Kidney epithelial cell (primary cell): ENCODE measurements at places on chromosomes 12 and 14. TPM values are rescaled to one million over a fixed set of nuclear protein-coding genes. Genes with fewer than 3 reads are reported as not detected.

TMTC1 gene
- total RNA-seq, result 1.6 and 1.8 TPM in 2 replicates

DNA sequence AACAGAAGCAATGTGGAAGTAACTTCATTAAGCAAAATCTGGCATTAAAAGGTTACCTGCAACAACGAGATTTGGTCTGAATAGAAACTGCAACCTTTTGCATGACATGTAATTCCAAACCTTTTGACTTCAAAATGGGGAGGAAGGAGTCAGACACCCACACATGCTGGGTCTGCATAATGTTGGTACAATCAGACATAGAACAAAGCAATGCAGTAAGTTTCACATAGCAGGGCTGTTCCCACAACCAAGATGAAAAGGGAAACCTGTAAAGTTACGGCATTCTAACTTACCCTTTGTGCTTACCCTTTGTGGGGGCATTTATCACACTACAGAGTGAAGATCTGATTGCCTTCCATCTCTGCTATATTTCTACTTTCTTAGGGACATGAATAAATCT, 10.1 kb upstream of the SLC35F4 start:
- DNase-seq, result no peak

DNA sequence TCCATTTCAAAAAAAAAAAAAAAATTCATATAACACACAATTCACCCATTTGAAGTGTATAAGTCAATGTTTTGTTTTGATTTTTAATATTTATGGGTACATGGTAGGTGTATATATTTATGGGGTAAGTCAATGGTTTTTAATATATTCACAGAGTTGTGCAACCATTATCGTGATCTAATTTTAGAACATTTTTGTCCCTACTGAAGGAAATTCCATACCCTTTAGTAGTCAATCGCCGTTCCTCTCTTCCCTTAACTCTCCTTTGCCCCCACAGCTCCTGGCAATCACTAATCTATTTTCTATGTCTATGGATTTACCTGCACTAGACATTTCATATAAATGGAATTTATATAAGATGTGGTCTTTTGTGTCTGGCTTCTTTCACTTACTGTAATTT, 92.8 kb downstream of the TRAFD1 start:
- no peak for DNase-seq

DNA sequence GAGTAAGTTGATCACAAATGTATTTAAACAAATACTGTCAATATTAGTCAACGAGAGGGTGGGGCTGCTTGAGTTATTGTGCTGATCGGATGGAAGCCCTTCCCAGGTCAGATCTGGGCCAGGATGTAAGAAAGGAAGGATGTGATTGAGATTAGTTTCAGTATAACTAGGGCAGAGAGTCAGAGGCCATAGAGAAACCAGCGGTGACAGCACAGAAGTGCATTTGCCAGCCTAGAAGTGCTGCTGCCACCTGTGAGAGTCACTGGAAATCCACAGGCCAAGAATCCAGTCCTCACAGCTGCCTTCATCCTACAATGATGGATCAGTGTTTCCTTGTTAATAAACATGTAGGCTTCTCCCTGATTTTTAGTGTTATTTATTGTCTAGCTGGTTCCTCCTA, 9.8 kb upstream of the FERMT2 start:
- DNase-seq, result no peak

DNA sequence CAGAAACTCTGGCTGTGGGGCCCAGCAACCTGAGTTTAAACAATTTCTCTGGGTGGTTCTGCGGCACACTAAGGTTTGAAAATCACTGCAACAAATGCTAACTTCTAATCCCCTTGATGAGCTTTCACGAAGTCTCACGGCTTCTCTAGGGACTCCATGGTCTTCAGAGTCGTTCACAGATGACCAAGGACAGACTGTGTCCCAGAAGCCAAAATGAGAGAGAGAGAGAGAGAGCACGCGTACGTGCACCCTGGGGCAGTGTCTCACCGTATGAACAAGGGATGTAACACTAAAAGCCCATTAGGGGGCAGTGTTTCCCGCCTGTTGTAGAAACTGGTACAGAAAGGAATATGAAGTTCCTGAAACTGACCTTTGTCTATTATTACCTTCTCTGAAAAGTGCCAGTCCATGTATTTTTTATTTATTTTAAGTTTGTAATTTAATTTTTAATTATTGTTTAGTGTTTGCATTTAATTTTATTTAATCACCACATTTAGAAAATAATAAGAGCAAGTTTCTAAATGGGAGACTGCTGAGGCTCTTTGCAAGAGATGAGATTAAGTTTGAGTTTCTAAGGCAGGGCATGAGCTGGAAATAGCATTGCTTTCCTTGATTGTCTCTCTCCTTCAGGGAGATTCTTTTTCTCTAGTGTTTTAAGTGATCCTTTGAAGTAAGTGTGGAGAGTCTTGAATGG, 3.4 kb downstream of the APOLD1 start:
- no peak for DNase-seq
